ENCODE measurements at places on chromosomes 4 and X.

DNA sequence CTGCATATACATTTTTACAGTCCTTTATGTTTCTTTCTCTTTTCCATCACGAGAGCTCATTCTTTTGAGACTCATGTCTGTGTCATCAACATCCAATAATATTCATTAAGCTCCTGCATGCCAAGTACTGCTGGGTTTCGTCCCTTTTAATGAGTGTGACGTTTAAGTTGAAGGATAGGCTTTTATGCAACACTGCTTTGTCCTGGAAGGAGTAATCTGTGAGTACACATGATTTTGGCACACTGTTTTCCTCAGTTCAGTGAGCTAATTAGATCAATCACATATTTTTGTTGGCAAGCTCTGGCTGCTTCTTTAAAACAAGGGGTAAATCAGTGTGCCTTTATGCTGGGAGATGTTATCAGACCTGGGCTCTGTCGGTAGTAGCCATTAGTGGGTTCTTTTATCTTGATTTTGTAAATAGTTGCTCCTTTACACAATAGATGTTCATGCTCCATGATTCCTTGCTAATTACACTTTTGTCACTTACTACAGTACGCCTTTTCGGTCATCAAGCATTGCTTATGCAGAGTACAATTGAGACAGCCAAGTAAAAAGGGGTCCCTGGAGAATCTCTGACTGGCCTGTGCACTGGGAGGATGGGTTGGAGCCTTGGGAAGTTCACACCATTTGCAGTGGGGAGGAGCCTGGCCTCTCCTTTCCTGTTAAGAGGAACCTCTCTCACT is 132.6 kb downstream of the FHIP1A start:
- no peak for DNase-seq

- no peak for DNase-seq
These were observed 62.6 kb downstream of the GATB start for GRCh38 chr4:151698213-151698612.

GRCh38 chr4:34289962-34290361 is 1954.4 kb downstream of the ARAP2 start:
- no peak for DNase-seq

DNA sequence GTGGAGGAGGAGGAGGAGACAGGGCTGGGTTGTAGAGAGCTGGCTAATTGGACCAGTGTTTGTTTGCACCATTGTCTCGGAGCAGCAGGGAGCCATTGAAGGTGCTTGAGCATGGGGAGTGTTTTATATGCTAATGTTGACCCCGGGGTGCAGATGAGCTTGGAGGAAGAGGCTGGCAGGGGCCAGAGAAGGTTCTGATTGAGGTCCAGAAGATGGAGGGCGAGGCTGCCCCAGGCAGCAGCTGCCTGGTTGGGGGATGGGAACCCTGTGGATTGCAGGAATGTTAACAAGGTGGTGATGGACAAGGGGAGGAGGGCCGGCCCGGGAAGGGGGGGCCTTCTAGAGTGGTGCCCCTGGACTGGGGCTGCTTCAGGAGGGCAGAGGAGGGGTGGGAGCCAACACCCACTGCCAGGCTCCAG is 18.0 kb downstream of the DOK7 start:
- DNase-seq = no peak

- DNase-seq = peak; percentile 1
These were observed 646 bp downstream of the ABCB7 start for GRCh38 chrX:75155447-75155826.

- DNase-seq = no peak
These were observed 45.4 kb upstream of the XK start for GRCh38 chrX:37640142-37640541.

GRCh38 chr4:138977524-138977923 is 38.1 kb upstream of the NOCT start:
- no peak for DNase-seq

GRCh38 chr4:46425775-46426400 is 36.0 kb upstream of the GABRA2 start:
- no peak for DNase-seq

DNA sequence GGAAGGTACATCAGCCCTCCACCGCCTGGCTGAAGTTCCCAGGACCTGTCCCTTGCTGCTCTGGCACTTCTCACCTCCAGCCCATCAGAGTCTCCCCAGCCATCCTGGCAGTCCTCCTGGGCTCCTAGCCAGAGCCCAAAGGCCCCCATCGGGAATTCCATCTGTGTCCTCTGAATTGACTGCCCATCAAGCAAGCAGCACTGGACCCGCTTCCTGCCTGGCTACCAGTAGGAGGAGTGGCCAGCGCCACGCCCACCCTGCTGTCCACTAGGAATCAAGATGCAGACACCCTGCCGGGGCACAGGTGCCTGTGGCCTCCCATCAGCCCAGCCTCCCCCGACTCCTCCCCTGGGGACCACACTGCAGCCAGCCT is 47.2 kb downstream of the C4orf50 start:
- no peak for DNase-seq

Data from CD4-positive, alpha-beta T cell treated with Interleukin-12 subunit alpha and Interleukin-12 subunit beta, for 1 hour (primary cell).